ENCODE measurements at places on chromosomes 2 and 18.

- no peak for DNase-seq
Measured at GRCh38 chr2:119753041-119753929, 6.4 kb upstream of the PTPN4 start.

GRCh38 chr2:226125176-226125883 lies 674.3 kb downstream of the IRS1 start:
- no peak for DNase-seq

DNA sequence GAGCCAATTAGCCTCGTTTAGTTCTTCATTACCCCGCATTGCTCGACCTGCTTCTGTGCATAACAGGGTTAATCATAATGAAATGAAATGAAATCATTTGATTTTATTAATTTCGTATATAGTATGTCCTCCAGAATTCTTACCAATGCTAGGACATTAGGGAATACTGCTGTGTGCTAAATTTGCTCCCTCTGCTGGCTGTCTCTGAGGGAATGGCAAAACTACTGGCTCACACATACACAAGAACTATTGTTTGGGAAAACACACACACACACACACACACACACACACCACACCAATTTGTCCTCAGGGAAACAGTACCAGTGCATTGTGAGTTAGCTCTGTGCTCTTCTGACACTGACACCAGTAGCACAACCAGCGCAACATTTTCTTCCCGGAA lies 273.3 kb upstream of the TCF4 start:
- no peak for DNase-seq

- no peak for DNase-seq
Measured at GRCh38 chr2:3503483-3503882, 15.8 kb downstream of the ADI1 start.

DNA sequence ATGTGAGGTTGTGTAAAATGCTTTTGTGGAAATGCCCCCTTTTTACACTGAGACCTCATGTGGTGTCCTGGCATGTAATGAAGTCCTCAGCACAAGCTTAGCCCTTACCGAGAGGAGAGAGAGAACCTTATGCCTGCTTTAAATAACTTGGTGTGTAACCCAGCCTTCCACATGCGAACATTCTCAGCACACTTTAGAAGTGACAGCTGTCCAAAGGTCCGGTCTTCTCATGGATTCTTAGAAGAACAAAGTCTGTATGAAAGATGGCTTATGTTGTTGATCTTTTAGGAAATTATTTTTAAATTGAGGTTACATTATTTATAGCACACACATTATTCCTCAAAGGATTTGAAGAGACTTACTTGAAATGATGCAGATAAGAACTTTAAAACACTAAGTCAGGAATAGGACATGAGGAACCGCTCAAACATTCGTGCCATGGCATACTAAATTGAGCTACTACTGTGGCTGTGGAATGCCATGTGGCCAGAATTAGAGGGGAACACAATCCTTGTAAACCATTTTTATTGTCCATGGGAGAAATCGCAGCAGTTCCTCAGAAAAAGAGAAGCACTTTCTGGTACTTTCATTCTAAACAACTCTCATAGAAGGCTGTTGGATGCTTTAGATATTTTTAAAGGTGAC lies 79.6 kb downstream of the WDSUB1 start:
- DNase-seq, result peak; percentile 33

- no peak for DNase-seq
Measured at GRCh38 chr18:3360211-3360610, 89.8 kb upstream of the TGIF1 start.

GRCh38 chr2:186544255-186544675 lies 45.6 kb upstream of the ITGAV start:
- peak; percentile 50 for DNase-seq

- no peak for DNase-seq
Measured at GRCh38 chr2:158024288-158024898, 77.3 kb upstream of the UPP2 start.

DNA sequence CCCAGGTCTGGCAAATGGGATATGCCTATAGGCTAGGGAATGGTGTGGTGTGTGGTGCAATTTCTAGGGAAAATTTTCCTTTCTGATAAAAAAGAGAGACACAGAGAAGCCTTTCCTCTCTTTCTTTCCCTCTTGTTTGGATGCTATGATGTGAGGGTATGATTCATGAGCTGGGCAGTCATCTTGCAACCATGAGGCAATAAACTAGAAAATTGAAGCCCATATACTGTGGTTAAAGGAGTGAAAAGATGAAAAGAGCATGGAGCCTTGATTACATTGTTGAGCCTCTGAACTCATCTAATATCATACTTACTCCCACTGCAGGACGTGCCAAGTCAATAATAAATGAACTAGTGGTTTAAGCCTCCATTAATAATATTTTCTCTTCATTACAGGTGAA lies 215.6 kb downstream of the HAUS1 start:
- no peak for DNase-seq

- no peak for DNase-seq
Measured at GRCh38 chr2:239294571-239295054, 106.2 kb downstream of the HDAC4 start.

GRCh38 chr2:27441958-27442919 lies at the start of gene KRTCAP3:
KRTCAP3 (plus strand) TSS chr2:27442381; CDS start chr2:27442413, 32 bp downstream.
- no peak for DNase-seq

DNA sequence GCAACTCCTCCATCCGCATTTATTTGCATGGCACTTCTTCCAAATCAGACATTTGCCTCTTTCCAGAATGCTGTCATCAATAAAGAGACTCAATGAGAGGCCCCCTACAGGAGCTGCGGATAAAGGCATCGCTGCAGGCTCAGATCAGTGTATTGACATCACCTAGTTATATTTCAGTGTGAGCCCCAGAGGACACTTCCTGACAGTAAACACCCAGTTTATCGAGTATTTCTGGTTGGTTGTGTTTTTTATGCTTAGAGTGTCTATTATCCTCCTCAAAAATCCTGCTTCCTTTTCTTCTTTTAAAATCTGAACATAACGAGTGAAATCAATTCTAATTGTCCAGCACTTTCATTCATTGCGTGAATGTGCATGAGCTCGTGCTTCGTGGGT lies 38.8 kb downstream of the NRP2 start:
- DNase-seq, result no peak

GRCh38 chr2:63698786-63699548 lies 110.2 kb downstream of the MDH1 start:
- DNase-seq, result peak; percentile 75

- DNase-seq, result no peak
Measured at GRCh38 chr2:142585785-142586184, 291.7 kb upstream of the KYNU start.

DNA sequence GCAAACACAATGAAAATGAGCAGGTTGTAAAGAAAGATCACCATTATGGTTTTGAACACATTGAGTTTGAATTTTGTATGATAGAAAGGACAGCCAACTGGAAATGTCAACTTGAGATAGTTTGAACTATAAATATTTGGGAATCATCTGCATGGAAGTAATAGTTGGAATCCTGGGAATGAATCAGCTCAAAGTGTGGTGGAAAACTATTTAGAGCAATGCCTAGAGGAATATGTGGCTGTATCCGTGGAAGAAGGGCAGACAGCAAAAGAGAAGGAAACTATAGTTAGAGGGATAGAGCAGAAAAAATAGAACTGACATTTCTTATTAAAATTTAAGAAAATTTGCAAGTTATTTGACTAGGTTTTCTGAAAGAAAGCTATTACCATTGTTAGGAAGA lies 112.5 kb upstream of the OTX1 start:
- no peak for DNase-seq

GRCh38 chr2:32745191-32745590 lies 117.3 kb downstream of the TTC27 start:
- DNase-seq, result no peak

GRCh38 chr18:12630136-12630535 lies 27.8 kb downstream of the SPIRE1 start:
- no peak for DNase-seq

DNA sequence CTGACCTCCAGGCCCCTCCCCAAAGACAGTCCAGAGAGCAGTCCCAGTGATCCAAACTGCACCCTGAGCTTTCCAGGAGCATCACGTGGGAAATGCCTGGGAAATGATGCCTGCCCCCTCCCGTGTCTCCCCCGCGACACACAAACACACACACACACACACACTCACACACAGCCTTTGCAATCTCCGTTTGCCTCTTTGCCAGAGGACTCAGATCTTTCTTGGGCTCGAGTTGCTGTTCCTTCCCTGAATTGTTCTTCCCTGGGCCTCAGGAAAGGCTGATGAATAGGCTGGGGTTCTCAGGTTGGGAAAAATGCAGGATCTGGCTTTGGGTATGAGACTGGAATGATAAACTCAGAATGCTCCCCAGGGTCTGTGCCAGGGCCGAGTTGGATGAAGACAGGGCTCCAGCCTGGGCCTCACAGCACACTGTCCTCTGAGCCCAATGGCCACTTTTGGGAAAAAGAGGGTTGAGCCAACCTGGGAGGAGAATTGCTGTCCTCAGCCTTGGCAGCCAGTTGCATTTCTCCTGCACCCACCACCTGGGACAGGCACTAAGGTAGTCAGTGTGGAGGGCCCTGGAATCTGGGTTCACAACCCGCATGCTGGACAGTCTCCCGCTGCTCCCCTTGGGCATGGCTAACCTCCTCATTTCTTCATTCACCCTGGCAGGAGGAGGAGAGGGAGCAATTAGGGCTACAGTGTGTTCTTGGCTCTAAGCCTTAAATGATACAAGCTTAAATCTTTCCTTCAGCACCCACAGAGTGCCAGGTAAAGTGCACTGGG lies 43.9 kb upstream of the ATP6V1B1 start:
- DNase-seq, result no peak

DNA sequence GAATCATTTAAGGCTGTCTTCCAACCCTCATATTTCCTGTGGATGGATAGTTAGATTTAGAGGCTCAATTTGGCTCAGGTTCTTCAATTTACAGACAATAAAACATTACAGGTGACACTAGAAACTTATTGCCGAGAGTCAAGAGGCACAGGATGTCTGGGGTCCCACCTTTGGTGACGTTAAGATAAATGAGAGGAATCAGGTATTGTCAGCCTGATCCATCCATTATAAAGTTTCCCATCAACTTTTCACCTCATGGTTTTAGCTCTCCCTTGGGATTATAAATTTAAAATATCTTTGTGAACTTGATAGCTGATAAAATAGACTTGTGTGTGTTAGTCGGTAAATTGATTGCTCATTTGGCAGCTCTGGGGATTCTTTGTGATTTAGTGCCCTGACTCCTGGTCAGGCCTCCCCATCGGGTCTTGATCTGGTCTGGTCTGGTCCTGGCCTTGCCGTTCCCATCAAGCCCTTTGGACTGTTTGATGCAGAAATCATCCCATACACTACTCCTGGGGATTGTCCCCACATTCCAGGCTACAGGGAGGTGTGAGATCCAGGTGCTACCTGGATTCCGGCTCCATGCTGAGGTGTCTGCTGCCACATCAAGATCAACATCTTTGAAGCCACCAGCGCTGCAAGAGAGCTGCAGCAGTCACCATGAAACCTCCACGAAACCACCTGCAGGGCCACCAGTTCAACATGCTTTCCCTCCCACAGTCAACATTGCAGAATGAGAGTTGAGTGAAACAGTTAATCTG lies 130.9 kb downstream of the SH3BP4 start:
- no peak for DNase-seq

DNA sequence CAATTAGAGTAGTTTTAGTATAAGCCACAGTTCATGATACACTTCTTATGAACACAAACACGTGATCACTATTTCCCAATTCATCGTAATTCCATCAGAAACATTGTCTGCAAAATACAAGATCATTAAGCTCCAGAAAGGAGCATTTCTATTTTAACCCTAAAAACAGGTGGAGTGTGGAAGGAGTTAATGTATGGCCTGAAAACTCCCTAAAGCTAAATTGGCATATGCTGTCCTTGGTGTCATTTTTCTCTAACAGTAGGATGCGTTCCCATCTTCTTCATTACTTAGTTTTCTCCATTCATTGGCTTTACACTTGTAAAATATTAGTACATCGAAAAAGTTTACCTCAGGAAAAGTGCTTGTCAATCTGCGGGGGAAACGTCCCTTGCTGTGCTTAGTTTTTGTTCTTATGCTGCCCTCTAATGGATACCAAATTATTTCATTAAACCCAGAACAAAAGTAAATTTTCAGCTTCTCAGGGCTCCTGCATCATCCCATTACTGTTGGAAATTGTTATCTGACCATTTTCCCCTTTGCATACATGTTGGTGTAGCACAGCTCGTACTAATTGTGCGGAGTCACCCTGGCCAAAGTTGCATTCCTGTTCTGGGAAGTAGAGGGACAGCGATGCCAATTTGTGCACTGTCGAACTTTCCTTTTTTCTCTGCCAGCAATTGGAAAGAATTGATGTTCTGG lies 153.4 kb downstream of the GPD2 start:
- DNase-seq, result peak; percentile 21

- no peak for DNase-seq
Measured at GRCh38 chr18:48345596-48345995, 63.6 kb downstream of the ZBTB7C start.

- DNase-seq, result no peak
Measured at GRCh38 chr2:128315122-128315828, 3.4 kb downstream of the HS6ST1 start.

DNA sequence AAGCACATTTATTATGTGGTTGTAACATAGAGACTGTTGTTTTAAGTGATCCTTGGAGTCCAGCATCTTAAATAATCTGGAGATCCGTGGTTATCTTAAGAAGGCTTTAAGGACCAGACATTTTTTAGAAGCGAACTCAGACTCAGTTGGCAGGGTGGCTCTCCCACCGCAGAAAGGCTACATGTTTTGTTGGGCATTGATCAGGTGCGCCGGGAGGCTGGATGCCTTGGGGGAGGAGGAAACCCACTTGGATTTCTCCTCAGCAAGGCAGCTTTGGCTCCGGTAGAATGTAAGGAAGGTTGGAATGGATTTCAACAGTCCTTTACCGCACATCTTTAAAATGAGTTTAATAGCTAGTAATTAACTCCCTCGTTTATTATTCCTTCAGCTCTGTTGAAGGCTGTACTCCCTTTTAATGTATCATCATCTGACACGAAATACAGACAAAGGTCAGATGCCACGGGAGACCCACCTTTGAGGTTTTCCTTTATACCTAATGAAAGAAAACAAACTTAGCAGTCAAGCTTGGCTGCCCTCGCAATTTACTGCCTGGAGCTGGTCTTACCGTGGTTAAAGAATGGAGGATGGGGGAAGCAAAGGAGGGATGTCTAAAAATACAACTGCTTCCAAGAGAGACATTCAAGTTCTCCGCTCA lies 1.2 kb downstream of the TMEM200C start:
- no peak for DNase-seq

GRCh38 chr18:2655178-2655953 lies at the start of gene SMCHD1:
SMCHD1 (plus strand) TSS chr18:2655726; CDS start chr18:2656076, 350 bp downstream.
- DNase-seq, result no peak

GRCh38 chr2:68157002-68157401 lies 686 bp upstream of the PNO1 start:
- DNase-seq, result no peak

DNA sequence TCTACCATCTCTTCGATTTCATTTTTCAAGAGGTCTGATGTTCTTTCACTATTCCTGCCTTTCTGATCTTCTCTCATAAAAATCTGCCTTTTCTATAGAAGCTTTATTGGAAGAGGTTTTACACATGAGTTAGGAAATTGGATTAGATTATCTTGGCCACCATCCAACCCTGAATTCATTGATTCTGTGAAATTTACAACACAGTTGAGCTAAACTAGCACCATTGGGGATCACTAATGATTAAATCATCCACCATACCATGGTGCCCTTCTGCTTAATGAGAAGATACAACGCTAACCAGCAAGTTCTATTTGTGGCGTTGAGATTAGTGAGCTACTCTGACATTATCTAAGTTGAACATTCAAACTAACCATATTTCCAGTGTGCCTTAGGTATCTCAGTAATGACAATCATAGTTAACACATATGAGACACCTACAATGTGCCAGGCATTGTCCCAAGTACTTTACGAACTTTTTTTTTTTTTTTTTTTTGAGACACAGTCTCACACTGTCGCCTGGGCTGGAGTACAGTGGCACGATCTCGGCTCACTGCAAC lies 17.3 kb upstream of the LBH start:
- DNase-seq, result no peak

Data from AG09309 (cell line).